ENCODE measurements at places on chromosomes 13 and 19.

- DNase-seq: no peak
Observed at GRCh38 chr13:79614250-79614918, 133.4 kb downstream of the NDFIP2 start.

- DNase-seq: no peak
Observed at GRCh38 chr19:55172741-55173140, 6.3 kb upstream of the DNAAF3 start.

- no peak for DNase-seq
Observed at GRCh38 chr13:97810152-97810551, 143.3 kb upstream of the IPO5 start.

DNA sequence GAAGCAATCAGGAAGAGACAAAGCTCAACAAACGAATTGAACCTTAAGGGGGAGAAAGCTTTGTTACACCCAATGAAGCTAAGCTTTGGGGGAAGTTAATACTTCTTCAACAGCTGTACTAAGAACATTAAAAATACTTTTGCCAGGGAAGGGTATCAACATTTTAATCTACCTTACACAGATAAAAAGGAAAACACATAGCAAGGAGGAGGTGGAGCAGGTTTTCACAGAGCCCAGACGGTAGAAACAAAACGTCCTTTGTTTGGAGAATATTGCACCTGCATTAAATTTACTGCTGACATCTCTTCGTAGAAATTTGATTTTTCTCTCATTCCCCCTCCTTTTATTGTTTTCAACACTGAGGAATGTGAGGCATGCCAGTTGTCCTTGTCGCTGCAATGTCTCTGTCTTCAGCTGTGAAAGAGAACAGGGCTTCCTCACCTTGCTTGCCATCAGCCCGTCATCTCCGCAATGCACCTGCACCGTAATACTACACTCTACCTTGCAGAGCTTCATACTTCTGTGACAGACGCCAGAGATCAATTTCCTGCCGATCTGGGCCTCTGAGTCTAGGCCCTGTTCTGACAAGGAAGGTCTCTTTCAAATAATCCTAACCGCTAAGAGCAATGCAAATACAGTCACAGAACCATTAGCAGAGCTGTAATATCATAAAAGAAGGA is 270.8 kb downstream of the SPRY2 start:
- no peak for DNase-seq

DNA sequence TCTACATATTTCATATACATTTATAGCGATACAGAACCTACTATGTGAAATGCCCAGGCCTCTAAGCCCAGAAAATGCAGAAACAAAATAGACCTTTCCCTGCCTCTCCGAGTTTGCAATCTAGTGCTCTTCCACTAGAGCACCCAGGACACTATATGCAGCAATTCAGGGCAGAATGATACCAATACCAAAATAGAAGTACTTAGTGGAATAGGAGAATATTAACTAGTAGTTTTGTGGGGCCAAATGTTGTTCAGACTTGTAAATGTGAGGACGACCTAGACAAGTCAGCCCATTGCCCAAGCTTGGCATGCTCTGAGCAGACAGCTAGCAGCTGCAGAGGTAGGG is 35.8 kb upstream of the FLT1 start:
- no peak for DNase-seq

DNA sequence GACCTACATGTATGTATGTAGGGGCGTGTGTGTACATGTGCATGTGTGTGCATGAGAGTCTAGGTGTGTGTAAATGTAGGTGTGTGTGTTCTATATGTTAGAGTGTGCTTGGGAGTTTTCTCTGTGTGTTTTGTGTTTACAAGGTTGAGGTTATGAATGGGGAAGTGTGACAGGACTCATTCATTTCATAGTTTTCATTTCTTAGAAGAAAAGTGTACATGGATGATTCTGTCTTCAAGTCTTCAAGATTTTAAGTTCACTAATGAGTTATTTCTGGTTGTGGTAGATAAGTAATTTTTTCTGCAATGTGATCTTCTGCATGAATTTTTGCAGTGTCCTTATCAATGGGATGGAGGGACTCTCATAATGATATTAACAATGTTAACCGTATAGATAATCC is 118.2 kb upstream of the SLC10A2 start:
- DNase-seq: no peak

DNA sequence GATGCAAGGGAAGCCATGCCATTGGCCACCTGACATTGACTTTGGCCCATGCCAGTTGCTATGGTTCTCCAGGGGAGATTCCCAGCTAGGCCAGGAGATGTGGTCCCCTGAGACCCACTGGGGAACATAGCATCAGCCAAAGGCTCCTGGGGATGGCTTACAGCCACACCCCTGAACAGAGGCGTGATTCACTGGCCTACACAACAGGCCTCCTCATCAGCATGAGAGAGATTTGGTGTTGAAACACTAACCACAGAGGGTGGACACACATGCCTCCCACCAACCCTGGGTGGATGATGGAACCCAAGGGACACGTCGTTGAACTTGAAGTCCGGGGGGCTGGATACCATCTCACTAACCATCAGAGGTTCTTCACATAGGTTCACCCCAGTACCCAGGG is 14.4 kb downstream of the IQCN start:
- no peak for DNase-seq

GRCh38 chr13:113489171-113489548 is 1.4 kb downstream of the DCUN1D2 start:
- DNase-seq: no peak

- DNase-seq: no peak
Observed at GRCh38 chr19:32349724-32350470, 4.5 kb downstream of the ZNF507 start.

GRCh38 chr19:14159059-14159458 is 22.7 kb upstream of the ASF1B start:
- no peak for DNase-seq

DNA sequence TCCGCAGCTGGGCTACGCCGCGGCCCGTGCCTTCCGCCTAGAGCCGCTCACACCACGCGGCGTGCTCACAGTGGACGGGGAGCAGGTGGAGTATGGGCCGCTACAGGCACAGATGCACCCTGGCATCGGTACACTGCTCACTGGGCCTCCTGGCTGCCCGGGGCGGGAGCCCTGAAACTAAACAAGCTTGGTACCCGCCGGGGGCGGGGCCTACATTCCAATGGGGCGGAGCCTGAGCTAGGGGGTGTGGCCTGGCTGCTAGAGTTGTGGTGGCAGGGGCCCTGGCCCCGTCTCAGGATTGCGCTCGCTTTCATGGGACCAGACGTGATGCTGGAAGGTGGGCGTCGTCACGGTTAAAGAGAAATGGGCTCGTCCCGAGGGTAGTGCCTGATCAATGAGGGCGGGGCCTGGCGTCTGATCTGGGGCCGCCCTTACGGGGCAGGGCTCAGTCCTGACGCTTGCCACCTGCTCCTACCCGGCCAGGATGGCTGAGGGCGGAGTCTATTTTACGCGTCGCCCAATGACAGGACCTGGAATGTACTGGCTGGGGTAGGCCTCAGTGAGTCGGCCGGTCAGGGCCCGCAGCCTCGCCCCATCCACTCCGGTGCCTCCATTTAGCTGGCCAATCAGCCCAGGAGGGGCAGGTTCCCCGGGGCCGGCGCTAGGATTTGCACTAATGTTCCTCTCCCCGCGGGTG is 7.4 kb downstream of the DBP start:
- no peak for DNase-seq

DNA sequence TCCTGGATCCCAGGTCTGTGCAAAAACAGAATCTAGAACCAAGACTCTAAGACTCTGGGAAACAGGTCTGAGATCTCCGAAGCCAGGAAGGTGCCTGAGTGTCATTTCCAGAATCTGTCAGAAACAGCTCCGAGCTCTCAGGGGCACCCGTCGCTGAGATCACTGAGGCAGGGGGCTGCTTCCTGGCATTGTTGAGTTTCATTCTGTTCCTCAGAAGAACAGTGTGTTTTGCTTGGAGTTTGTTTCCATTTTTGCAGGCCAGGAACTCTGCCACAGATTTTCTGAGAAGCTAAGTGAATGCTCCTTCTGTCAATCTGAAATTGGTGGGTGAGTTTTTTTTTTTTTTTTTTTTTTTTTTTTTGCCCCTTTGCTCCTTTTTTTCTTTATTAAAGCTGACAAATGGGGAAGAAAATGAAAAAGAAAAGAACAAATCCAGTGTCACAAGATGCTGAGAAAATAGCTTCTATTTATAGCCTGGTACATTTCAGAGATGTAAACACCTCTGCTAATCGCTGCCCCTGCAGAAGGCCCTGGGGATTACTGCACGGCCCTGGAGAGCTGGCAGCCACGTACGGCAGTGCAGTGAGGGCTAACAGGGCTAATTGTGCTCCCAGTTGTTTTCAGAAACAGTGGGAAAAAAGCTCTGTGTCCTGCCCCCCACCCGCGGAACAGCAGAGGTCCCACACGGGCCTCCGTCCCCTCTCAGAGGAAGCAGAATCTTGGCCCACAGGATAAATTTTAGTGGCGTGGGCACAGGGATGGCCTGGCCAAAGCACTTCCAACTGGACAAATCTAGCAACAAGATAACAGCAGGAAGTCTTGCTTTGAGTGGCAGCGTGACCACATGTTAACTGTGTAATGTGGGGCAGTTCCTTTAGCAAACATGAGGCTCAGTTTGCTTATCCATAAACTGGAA is 237.6 kb upstream of the IRS2 start:
- DNase-seq: no peak

GRCh38 chr13:71602344-71602743 is 264.7 kb downstream of the DACH1 start:
- DNase-seq: no peak

GRCh38 chr19:4575267-4576015 is 16.0 kb upstream of the SEMA6B start:
- DNase-seq: no peak

- peak; percentile 67 for DNase-seq
Observed at GRCh38 chr19:40974633-40975037, 16.4 kb upstream of the CYP2B6 start.

GRCh38 chr13:23695711-23696464 is 125.7 kb downstream of the TNFRSF19 start:
- DNase-seq: peak; percentile 29

DNA sequence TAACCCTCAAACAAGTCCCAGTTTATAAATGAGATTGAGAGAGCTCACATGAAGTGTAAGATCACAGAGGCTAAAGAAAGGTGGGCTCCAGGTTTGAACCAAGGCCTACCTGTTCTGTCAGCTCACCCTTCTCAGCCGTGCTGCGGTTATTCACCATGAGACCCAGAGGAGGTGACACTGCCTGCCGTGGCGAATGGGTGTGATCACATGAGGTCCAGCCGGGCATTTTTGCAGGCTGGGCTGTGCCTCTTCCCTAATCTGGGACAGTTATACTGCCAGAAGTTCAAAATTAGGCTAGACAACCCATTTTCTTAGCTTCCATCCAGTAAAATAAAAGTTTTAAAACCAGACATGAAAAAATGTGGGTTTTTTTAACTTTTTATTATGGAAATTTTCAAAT is 146.8 kb downstream of the FOXO1 start:
- no peak for DNase-seq

DNA sequence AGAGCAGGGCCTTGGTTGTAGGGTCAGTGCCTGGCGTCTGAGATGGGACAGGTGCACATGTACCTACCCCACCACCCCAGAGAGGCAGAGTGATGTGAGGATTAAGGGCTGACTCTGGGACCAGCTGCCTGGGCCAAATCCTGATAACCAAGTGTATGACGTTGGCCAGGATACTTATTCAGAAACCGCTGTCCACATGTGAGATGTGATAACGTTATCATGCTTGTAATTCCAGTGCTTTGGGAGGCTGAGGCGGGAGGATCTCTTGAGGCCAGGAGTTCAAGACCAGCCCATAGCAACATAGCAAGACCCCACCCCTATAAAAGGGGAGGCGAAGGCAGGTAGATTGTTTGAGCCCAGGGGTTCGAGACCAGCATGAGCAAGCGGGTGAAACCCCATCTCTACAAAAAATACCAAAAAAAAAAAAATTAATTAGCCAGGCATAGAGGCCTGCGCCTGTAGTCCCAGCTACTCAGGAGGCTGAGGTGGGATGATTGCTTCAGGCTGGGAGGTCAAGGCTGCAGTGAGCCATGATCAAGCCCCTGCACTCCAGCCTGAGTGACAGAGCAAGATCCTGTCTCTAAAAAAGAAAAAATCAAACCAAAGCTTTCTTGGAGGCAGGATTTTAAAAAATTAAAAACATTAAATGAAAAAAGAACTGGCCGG is 10.0 kb downstream of the ADGRE5 start:
- no peak for DNase-seq

DNA sequence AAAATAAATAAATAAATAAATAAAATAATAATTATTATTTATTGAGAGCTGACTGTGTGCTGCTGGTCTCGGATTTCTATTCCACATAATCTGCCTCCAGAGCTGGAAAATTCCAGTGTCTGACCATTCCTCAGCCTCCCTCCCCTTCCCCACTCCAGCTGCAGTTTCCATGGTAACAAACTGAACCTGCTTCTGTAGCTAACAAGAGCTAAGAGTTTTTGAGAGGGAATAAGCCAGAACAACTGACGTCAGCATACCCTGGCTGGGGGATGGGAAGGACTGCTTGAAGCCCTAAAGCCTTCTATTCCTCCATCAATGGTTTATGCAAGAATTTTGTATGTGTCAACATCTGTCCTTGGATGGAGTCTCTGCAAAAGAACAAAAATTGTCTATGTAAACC is 26.0 kb upstream of the PEG3 start:
- no peak for DNase-seq

DNA sequence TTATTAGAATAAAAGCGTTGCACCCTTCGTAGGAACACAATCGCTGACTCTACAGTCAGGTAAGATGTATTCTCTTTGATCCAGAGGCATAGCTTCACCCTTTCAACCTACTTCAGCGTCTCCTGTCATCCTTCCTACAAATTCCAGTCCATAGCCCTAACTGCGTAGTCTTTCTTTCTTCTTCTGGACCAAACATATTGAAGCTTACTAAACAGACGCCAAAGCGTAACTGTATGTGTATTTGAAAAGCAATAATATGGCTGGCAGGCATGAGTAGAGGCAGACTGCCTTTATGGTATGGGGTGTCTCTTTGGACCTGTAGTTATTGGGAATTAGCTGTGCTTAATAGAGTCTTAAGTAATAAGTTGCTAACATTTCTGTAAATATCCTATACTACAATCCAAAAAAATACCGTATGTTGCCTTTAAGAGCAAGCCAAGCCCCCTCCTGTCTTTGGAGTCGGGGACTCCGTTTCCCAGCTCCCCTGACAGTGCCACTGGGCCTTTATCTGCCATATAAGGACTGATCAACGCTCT is 392 bp upstream of the ZNF548 start:
- DNase-seq: no peak

DNA sequence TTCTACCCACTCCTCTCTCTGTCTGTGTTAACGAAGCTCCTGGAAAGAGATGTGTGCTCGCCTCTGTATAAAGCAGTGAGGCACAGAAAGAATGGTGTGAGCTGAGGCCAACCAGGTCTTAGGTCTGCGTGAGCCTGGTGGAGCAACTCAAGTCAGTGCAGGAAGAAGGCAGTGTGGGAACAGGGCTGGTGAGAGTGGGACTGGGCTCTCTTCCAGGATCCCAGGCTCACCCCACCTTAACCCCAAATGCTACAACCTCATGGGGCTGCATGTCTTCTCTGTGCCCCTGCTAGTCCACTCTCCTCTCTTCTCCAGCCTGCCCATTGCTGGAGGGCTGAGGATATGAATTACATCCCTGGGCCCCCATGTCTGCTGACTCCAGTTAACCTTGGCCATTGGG is 127.4 kb downstream of the DCT start:
- DNase-seq: no peak
